Stimulated activated CD4-positive, alpha-beta T cell treated with anti-CD3 and anti-CD28 coated beads, Interleukin-15, amount 100 ng/mL, for 1 hour (primary cell): ENCODE measurements at places on chromosomes 4 and X.

GRCh38 chrX:153704021-153704526, 16.3 kb downstream of the SLC6A8 start:
- no peak for DNase-seq

GRCh38 chrX:108699368-108699767, 37.0 kb downstream of the IRS4 start:
- DNase-seq: no peak

GRCh38 chr4:95979961-95980876, 140.3 kb downstream of the PDHA2 start:
- no peak for DNase-seq

DNA sequence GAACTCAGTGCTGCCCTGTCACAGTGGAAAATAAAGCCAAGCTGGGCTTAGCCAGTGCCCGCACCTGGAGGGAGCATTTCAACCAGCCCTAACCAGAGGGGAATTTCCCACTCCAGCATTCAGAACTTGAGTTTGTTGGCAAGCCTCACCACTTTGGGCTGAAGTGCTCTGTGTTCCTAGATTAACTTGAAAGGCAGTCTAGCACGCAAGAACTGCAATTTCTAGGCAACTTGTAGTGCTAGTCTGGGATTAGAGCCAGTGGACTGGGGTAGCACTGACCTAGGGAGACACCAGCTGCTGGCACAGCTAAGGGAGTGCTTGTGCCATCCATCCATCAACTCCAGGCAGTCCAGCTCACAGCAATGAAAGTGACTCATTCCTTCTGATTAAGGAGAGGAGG, 1060.6 kb upstream of the GRID2 start:
- no peak for DNase-seq

- no peak for DNase-seq
These were observed 81.3 kb downstream of the HMGN5 start for GRCh38 chrX:81120258-81120935.

- no peak for DNase-seq
These were observed 128.5 kb upstream of the GRID2 start for GRCh38 chr4:92175250-92175649.

- DNase-seq: no peak
These were observed 32.7 kb downstream of the SMARCAD1 start for GRCh38 chr4:94240384-94240783.

DNA sequence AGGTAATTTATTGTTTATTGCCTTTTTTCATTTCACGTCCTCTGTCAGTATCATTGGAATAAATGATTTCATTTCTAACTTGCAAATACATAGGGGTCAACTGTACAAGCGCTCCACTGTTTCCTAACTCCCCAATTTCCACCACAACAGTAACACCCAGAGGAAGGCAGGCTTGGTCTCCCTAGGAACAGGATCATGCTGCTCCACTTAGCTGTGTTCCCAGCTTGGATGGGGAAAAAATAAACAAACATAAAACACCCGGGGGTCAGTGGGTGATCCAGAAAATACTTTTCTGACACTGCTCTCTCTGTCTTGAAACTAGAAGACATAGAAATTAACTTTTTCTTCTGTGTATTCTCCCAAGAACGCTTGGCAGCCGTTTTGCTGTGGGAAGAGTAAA, 772.5 kb downstream of the TRIML1 start:
- no peak for DNase-seq

GRCh38 chr4:99506781-99507180, 4.0 kb upstream of the C4orf17 start:
- DNase-seq: no peak

GRCh38 chr4:176755001-176755400, 37.7 kb downstream of the VEGFC start:
- no peak for DNase-seq

- DNase-seq: no peak
These were observed 22.1 kb upstream of the SCD5 start for GRCh38 chr4:82820689-82821088.

DNA sequence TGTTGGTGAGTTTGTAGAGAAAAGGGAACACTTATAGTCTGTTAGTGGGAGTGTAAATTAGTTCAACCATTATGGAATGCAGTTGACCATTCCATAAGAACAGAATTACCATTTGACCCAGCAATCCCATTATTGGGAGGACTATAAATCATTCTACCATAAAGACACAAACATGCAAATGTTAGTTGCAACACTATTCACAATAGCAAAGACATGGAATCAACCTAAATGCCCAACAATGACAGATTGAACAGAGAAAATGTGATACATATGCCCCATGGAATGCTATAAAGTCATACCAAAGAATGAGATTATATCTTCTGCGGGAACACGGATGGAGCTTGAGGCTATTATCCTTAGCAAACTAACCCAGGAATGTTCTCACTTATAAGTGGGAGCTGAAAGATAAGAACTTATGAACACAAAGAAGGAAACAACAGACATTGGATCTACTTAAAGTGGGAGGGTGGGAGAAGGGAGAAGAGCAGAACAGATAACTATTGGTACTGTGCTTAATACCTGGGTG, 1819.2 kb upstream of the ADGRL3 start:
- DNase-seq: no peak

DNA sequence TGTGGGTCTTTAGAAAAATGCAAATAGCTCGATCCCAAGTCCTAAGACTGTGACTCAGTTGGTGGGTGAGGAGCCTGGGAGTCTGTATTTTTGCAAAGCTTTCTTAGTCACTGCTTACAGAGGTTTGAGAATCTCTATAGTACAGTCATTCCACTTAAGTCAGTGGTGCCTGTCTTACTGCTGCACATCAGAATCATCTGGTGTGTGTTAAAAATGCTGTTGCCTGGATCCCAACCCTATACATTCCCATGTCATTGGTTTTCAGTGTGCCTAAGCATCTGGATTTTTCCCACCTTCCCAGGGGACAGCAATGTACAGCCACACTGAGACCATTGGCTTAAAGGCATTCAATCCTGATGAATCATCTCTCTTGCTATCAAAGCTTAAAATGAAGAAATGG, 21.0 kb upstream of the GEMIN8 start:
- no peak for DNase-seq

DNA sequence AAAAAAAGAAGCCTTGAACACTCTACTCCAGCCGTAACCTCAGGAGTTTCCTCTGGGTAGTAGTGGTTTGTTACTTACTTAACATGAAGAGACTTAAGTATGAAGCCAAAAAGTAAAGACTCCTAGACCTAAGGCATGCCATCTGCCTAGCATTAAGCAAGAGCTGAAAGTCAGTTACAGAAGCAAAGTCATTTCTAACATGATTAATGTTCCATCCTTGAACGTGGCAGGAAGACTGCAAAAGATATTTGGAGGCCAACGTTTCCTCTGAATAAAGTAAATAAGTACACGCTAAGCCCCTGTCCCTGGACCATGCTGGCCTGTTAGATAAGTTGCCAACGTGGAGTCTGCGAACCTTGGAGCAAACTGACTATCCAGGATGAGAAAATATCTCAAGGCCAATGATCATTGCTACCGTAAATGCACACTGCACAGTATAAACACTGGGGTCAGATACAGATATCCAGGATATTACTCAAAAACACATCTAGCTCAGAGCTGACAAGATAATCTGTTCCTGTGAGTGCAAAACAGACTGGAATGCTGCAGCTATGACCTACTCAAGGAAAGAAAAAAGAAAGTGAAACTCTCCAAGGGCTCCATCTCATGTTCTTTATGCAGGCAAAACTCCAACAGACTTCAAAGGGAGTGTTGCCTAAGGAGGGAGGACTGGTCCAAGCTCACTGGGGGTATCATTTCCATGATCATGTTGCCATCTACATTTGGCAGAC, 255.8 kb downstream of the COL25A1 start:
- no peak for DNase-seq

- DNase-seq: no peak
These were observed 110.8 kb upstream of the PAQR3 start for GRCh38 chr4:79049840-79050540.

- no peak for DNase-seq
These were observed 209.8 kb downstream of the MGST2 start for GRCh38 chr4:139875411-139875825.

GRCh38 chrX:1601051-1601767, 9.8 kb downstream of the AKAP17A start:
- DNase-seq: no peak
